GM19239 (cell line): ENCODE measurements at places on chromosomes 2 and 18.

DNA sequence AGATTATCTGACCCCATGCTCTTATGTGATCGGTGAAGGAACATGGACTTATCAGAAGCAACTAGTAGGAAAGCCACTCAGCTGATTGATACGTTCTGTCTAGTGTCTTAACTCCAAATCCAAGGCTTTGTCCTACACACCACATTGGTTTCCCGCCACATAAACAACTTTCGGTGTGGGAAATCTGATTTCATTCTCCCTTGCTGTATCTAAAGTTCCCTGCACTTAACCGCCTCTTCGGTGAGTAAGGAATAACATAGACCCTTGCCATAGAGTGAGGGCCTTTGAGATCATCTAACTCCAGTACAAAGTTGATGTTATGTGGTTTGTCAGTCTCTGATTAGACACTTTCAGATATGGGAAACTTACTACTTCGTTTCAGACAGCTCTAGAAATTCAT, 538.2 kb upstream of the TNP1 start:
- no peak for DNase-seq

- peak; percentile 50 for DNase-seq
Observed at GRCh38 chr2:223797811-223798721, 39.3 kb downstream of the AP1S3 start.

GRCh38 chr2:30775833-30776232, 31.4 kb downstream of the CAPN13 start:
- no peak for DNase-seq

DNA sequence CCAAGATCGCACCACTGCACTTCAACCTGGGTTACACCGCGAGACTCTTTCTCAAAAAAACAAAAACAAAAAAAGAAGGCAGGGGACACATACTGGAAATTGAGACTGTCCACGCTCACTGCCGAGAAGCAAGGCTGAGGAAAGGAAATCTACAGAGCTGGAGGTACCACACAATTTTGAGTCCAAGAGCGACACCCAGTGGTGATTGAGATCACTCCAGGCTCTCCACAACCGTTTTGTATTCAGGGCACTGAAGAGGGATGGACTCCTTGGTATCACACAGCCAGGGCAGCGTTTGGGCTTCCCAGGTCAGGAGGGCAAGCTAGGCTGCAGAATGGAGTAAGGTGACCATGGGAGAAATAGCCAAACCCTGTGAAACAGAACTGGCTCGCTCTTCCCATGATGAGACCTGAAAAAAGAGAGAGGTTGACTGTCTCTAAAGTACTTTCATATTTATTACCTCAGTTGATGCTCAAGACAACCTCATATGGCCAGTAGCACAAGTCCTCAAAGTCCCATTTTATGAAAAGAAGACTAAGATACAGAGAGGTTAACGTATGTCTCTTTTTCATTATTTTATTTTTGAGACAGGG, 74.5 kb upstream of the YPEL5 start:
- peak; percentile 50 for DNase-seq

DNA sequence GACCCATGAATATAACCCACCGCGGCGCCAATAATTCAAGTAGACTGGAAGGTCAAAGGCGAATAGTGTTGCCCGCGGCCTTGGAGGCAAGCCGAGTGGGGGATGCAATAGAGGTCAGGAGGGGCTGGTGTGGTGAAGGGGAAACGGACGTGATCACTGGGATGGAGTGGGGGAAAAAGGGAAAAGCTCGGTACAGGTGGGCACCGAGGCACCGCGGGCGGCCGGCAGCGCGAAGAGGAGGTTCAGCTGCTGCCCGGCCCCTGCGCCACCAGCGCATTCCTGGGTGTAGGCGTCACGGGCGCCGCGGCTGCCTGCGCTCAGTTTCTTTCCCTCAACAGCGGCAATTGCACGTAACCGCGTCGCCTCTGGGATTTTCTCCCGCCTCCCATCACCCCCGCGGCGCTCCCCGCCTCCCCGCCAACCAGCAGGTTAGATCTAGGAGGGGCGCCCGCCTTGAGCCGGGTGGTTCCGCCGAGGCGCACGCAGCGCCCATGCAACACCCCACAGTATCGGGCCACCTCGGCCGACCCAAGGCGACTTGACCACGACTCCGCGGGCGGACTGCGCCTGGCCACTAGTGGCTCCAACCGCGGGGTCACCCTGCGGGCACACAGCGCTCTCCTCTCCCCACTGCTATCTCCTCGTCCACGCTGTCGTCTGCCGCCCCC, 1.5 kb downstream of the RND3 start:
- DNase-seq, result no peak

GRCh38 chr18:9419956-9420631, 55.2 kb upstream of the RALBP1 start:
- DNase-seq, result no peak

- no peak for DNase-seq
Observed at GRCh38 chr2:179525340-179525739, 260.7 kb upstream of the SESTD1 start.

DNA sequence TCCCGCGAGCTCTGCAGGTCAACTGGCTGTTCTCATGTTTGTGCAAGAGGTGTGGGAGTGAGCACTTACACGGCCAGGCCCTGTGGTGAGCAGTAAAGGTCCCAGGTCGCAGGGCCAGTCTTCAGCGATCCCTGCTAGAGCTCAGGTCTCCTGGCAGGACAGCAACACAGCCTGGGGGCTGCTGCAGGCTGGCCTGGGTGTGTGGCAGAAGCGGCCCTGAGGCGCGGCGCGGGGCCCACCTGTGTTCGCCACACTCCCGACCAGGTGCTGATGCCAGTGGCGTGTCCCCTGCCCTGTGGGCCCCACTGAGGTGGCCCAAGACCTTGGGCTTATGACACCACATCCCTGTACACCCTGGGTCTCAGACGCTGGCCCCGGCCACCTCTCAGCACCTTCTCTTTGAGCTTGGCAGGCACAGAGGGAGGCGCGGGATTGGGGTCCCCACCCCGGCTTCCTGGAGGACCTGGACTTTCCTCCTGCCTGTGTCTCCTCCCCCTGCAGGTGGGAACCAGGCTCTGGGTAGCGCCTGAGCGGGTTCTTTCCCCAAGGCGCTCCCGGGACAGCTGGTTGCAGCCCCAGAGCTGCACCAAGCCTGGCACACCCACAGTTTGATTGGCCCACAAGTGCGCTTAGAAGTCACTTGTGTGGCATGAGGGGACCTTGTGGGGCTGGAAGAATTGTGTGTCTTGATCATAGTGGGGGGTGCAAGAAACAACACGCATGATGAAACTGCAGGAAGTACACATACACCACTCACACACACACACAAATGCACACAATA, 59.2 kb downstream of the TWIST2 start:
- DNase-seq, result no peak

GRCh38 chr18:12518326-12518725, 110.6 kb downstream of the PRELID3A start:
- no peak for DNase-seq

DNA sequence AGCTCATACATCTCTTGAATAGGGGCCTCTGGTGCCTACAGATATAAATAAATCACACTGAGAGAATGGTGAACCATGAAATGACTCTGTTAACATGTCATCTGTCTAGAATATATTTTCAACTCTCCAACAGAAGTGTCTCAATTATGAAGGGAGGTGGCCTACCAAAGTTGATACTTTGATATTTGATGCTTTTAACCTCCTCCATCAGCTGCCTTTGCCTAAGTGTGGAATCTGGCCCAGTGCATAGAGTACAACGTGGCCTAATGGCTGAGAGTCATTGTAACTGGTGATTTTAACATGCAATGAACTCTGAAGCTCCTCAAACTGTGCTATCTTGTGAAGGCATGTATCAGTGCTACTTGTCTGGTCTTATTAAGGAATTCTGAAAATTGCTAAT, 93.4 kb downstream of the MYO3B start:
- DNase-seq, result no peak

GRCh38 chr2:98935111-98935770, 784 bp downstream of the CRACDL start:
- no peak for DNase-seq

- no peak for DNase-seq
Observed at GRCh38 chr2:119177838-119178190, 19.3 kb upstream of the C1QL2 start.

GRCh38 chr2:44774826-44775492, 166.5 kb upstream of the SIX3 start:
- DNase-seq, result no peak

GRCh38 chr2:5798084-5798483, 105.9 kb downstream of the SOX11 start:
- DNase-seq, result no peak

DNA sequence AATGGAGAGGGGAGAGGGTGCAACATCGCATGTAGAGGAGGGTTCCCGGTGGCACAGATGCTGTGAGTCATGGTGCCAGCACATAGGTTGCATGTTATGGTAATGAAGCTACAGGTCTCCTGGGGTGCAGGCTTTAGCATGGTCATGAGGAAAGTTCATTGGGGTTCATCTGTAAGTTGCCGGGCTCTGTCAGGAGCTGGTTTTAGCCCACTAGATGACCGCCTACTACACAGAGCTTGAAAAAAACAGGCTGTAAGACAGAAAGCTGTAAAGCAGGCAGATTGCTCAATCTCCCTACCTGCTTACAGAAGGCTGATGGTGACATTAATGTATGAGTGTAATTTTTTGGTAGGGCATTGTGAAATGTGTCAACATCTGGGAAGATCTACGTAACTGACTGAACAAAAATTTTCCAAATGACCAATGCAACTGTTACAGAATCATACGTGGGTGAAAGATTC, 23.9 kb downstream of the DYSF start:
- DNase-seq, result no peak

GRCh38 chr2:38592951-38593350, 9.8 kb downstream of the HNRNPLL start:
- no peak for DNase-seq

- no peak for DNase-seq
Observed at GRCh38 chr2:240916571-240917008, 10.5 kb downstream of the CROCC2 start.

GRCh38 chr2:40324656-40325055, 127.2 kb downstream of the SLC8A1 start:
- DNase-seq, result no peak

GRCh38 chr18:13433685-13434084, 215.1 kb downstream of the LDLRAD4 start:
- DNase-seq, result no peak

- DNase-seq, result no peak
Observed at GRCh38 chr2:240520130-240520973, 37.4 kb downstream of the ANKMY1 start.

DNA sequence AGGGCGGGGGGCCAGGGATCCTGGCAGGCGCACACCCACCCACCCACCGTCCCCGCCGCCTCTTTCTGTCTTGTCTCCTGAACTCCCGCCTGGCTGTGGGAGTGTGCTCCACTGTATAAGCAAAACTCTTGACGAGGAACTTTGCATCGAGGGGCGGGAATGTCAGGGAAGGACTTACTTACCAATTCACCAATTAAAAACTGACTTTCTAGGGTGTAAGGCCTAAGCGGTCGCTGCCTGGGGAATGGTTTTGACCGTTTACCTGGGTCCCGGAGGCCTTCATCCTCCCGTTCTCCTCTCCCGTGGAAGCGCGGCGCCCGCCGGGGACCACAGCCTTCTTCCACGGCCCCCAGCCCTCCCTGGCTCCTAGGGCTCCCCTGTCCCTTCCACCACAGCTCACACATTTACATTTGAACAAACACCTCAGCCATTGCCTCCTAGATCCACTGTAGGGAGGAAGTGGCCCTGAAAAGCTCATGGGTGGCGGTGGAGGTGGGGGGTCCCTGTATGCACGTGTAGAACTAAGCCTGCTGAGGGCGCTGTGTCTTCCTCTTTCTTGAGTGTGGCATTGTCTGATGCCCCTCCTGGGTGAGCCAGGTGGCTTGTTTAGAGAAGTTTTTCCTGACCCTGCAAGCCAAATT, 8.9 kb downstream of the ASIC4 start:
- DNase-seq, result no peak

- no peak for DNase-seq
Observed at GRCh38 chr18:8811115-8811514, 105.8 kb downstream of the MTCL1 start.

- DNase-seq, result no peak
Observed at GRCh38 chr2:222943820-222944219, 83.0 kb downstream of the ACSL3 start.

- DNase-seq, result no peak
Observed at GRCh38 chr2:187876554-187876953, 322.3 kb upstream of the TFPI start.

GRCh38 chr18:63160172-63160995, 159.2 kb downstream of the BCL2 start:
- no peak for DNase-seq

- no peak for DNase-seq
Observed at GRCh38 chr2:157122776-157123175, 134.7 kb upstream of the GALNT5 start.

DNA sequence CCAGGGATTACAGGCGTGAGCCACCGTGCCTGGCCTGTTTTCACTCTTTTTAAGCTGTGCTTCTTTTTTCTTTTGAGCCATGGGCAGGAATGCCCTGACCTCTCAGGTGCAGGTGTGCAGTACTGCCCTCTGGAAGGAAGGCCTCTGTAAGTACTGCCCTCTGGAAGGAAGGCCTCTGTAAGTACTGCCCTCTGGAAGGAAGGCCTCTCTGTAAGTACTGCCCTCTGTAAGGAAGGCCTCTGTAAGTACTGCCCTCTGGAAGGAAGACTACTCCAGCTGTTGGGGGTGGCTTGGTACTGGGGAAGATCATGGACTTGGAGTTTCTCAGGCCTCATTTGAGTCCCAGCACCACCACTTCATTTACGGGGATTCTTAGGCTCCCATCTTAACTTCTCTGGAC, 248.5 kb upstream of the ID2 start:
- DNase-seq, result no peak

GRCh38 chr2:9114458-9114857, 92.2 kb upstream of the ASAP2 start:
- no peak for DNase-seq

- DNase-seq, result no peak
Observed at GRCh38 chr2:32904074-32904473, 42.7 kb upstream of the LTBP1 start.

DNA sequence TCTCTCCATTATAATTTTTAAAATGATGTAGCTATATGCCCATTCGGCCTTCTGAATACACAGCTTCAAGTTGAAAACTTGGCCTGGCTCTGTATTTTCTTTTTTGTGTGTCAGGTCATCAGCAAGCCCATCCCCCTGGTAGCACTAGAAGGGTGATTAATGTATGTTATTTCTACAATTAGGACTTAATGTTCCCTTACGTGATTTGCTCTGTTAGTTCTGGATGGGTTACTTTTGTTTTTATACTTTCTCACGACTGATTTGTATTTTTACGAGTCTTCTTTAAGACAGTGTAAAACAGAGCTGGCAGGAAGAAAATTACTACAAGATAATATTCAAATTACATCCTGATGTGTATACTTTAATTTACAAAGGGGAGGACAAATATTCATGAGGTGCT, 88.4 kb upstream of the RGPD4 start:
- no peak for DNase-seq

- DNase-seq, result no peak
Observed at GRCh38 chr2:193276560-193276959, 1081.8 kb upstream of the TMEFF2 start.
